ENCODE measurements at places on chromosomes 6 and 20.
A peak's percentile ranks its signal among the peaks of the same experiment; 100 is the strongest.

- peaks cover 6% of the 10 kb centered on the region for H3K36me3 ChIP-seq
- no peak overlapping the region for H3K4me3 ChIP-seq
- H3K4me1 ChIP-seq, result peaks cover 13% of the 10 kb centered on the region
- H3K27me3 ChIP-seq, result no peaks in the 10 kb centered on the region
Measured at GRCh38 chr6:87690441-87690840, 11.6 kb downstream of the AKIRIN2 start.

DNA sequence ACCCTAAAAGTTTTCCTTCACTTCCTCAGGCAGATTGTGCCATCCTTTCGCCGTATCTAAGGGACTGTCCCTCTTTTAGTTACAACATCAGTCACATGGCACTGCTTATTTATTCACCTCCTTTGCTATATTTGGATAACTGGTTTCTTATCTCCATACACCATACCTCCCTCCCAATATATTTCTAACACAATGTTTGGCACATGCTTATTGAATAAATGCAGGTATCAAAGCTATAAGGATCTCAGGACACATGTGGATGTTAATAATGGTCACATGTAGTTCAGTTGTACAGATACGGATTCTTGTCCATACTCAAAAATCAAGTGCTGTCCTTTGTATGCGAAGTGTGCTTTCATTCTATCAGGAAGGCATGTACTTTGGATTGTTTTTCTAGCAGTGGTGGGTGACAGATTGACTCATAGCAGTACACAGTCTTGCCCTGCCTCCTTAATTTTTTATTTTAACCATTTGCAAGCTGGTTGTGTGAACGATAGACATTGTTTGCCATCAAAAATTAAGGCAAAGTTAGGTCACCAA, 407.1 kb upstream of the RUNX2 start:
- H3K27ac ChIP-seq, result no peak overlapping the region
- H3K27me3 ChIP-seq, result no peaks in the 10 kb centered on the region
- no peaks in the 10 kb centered on the region for H3K36me3 ChIP-seq
- no peak for DNase-seq
- no peak overlapping the region for H3K4me3 ChIP-seq

DNA sequence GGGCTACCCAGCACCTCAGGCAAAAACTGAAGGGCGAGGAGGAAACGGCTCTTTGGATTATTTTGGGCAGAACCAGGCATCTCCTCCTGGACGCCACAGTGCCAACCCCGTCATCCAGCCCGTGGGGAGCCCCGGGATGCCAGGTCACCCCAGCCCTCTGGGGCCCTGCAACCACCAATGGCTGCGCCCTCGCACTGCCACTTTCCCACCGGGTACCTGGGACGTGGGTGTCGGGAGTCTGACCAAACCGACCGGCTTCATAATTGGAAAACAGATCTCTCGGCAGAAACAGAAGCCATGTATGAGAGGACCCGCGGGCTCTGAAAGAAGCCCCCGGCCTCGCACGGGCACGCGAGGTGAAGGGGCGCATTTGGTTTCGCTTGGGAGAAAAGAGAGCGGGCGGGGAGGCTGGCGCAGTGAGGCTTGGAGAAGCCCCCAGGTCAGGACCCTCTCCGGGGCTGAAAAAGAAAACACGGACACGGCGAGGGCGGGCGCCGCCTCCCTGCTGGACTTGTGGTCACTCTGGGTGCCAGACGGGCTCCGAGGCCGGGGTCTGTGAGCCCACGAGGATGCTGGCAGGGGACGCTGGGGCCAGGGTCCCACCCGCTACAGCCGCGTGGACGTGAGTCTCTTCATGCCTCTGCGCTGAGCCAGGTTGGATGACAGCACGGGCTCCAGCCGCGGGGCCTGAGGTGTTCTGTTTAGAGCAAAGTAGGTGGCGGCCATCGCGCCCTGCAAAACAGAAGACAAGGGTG, 29.6 kb upstream of the MPC1 start:
- no peaks in the 10 kb centered on the region for H3K4me1 ChIP-seq
- H3K27ac ChIP-seq, result no peak overlapping the region
- H3K4me3 ChIP-seq, result no peak overlapping the region
- H3K27me3 ChIP-seq, result no peaks in the 10 kb centered on the region
- H3K36me3 ChIP-seq, result peaks cover 81% of the 10 kb centered on the region
- DNase-seq, result no peak

GRCh38 chr6:128511506-128511905, 8.9 kb downstream of the PTPRK start:
- no peaks in the 10 kb centered on the region for H3K27me3 ChIP-seq
- H3K4me1 ChIP-seq, result peaks cover 63% of the 10 kb centered on the region
- peak overlapping the region; percentile 83 for H3K27ac ChIP-seq
- H3K4me3 ChIP-seq, result peak overlapping the region; percentile 28
- H3K36me3 ChIP-seq, result no peaks in the 10 kb centered on the region

DNA sequence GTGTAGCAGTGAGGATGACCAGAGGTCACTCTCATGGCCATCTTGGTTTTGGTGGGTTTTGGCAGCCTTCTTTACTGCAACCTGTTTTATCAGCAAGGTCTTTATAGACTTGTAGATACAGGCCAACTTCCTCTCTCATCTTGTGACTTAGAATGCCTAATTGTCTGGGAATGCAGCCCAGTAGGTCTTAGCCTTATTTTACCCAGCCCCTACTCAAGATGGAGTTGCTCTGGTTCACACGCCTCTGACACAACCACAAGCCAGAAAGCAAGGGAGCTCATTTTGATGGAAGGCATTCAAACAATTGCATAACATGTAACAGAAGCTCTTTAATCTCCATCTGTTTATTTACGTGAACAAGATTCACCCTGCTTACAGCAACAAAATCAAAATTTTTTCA, 492.0 kb upstream of the SULF2 start:
- no peaks in the 10 kb centered on the region for H3K4me1 ChIP-seq
- H3K36me3 ChIP-seq, result no peaks in the 10 kb centered on the region
- H3K4me3 ChIP-seq, result no peak overlapping the region
- no peak overlapping the region for H3K27ac ChIP-seq
- H3K27me3 ChIP-seq, result peaks cover 10% of the 10 kb centered on the region

GRCh38 chr6:48084201-48084600, 26.8 kb downstream of the PTCHD4 start:
- H3K4me1 ChIP-seq, result peaks cover 6% of the 10 kb centered on the region
- peaks cover 28% of the 10 kb centered on the region for H3K36me3 ChIP-seq

- peaks cover 5% of the 10 kb centered on the region for H3K4me1 ChIP-seq
- no peak overlapping the region for H3K27ac ChIP-seq
- H3K27me3 ChIP-seq, result no peaks in the 10 kb centered on the region
- no peak overlapping the region for H3K4me3 ChIP-seq
- no peaks in the 10 kb centered on the region for H3K36me3 ChIP-seq
Measured at GRCh38 chr6:72683797-72684196, 61.9 kb downstream of the KCNQ5 start.

DNA sequence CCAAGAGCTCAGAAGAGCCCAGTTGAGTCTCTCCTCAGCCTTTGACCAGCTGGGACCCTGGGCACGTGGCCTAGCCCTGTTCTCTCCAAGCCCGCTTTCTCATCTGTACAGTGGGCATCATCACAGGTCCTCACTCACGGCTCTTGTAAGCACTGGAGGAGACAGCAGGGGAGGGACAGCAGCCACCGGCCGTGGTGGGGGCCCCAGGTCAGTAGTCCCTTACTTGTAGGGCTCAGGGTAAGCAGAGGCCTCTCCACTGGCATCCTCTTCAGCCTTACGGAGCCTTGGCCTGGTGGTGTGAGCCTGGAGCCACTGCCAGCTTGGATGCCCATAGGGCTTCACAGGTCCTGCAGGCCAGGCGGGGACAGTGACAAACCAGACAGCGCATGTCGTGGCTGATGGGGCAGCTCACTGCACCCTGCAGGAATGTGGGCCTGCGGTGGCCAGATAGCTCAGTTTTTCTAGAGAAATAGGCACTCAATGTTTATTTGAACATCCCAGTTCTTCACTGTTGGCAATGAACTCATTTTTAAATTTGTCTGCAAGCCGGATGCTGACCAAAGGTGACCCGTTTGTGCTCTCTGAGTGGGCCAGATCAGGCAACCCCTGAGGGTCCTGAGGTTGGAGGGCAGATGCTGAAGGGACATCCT, 65.1 kb downstream of the ADNP start:
- DNase-seq, result no peak
- H3K4me1 ChIP-seq, result peaks cover 19% of the 10 kb centered on the region
- H3K4me3 ChIP-seq, result no peak overlapping the region

- peaks cover 5% of the 10 kb centered on the region for H3K4me1 ChIP-seq
- no peak overlapping the region for H3K4me3 ChIP-seq
- H3K27ac ChIP-seq, result no peak overlapping the region
- DNase-seq, result no peak
- peaks cover 28% of the 10 kb centered on the region for H3K36me3 ChIP-seq
Measured at GRCh38 chr6:80028589-80028988, 24.1 kb downstream of the TTK start.

GRCh38 chr20:56859039-56859800, 230.1 kb downstream of the TFAP2C start:
- H3K36me3 ChIP-seq, result peaks cover 5% of the 10 kb centered on the region
- H3K27me3 ChIP-seq, result peaks cover 39% of the 10 kb centered on the region
- H3K4me3 ChIP-seq, result no peak overlapping the region
- H3K4me1 ChIP-seq, result peaks cover 12% of the 10 kb centered on the region
- no peak for DNase-seq

DNA sequence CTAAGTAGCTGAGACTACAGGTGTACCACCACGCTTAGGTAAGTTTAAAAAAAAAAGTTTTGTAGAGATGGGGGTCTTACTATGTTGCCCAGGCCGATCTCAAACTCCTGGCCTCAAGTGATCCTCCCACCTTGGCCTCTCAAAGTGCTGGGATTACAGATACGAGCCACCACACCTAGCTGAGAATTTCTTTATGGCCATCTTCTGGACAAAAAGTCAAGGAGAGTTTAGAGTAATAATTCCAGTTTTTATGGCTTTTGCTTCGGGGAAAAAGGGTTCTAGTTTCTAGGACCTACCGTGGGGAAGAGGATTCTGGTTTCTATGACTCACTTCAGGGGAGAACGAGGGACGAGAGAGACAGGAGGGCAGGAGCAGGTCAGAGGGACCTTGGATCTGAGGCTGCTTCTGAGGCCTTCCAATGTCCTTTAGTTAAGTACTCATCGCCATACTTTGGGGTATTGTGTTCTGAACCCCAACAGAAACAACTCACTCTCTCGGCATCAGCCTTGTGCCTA, 69.3 kb upstream of the IER3 start:
- no peak overlapping the region for H3K4me3 ChIP-seq
- no peaks in the 10 kb centered on the region for H3K27me3 ChIP-seq
- DNase-seq, result peak; percentile 53
- peaks cover 35% of the 10 kb centered on the region for H3K4me1 ChIP-seq
- peak overlapping the region; percentile 92 for H3K27ac ChIP-seq

GRCh38 chr6:105274678-105275077, 94.9 kb upstream of the POPDC3 start:
- H3K4me1 ChIP-seq, result no peaks in the 10 kb centered on the region
- no peak for DNase-seq
- H3K4me3 ChIP-seq, result no peak overlapping the region

DNA sequence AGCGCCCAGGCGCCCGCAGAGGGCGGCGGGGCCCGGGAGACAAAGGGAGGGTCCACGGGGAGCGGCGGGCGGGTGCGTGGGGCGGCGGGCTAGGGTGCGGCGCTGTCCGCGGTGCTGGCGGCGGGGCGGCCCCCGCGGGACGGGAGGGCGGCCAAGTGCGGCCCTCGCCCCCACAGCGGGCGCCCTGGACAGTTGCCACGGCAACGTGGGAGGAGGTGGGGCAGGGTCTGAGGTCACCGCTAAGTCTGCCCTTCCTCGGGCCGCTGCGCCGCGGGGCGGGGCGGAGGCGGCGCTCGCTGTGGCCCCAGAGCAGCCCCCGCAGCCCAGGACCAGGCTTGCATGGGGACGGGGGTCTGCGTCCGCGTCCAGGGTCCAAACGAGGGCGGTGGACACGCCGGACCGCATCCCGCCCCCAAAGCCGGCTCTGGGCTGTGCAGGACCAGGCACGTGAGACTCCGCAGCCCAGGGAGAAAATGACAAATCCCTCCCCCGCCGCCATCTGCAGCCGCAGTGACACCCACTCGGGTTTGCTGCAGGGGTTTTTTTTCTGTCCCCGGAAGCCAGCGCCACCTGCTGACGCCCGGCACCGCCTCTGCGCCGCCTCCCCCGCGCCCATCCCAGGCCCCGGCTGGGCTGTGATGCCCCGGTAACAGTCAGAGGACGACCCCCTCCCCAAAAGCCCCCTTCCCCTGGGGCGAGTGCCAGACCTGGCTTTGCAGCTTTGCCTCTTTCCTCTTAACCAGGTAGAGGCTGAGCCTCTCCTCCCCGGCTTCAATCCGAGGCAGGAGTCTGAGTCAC, 36.8 kb downstream of the YTHDF1 start:
- peak; percentile 20 for DNase-seq
- H3K27ac ChIP-seq, result no peak overlapping the region
- no peaks in the 10 kb centered on the region for H3K4me1 ChIP-seq
- peaks cover 30% of the 10 kb centered on the region for H3K27me3 ChIP-seq
- no peak overlapping the region for H3K4me3 ChIP-seq
- H3K36me3 ChIP-seq, result peaks cover 13% of the 10 kb centered on the region

- no peaks in the 10 kb centered on the region for H3K27me3 ChIP-seq
- peak overlapping the region; percentile 70 for H3K27ac ChIP-seq
- DNase-seq, result peak; percentile 34
Measured at GRCh38 chr6:7401075-7401474, 11.5 kb downstream of the RIOK1 start.

DNA sequence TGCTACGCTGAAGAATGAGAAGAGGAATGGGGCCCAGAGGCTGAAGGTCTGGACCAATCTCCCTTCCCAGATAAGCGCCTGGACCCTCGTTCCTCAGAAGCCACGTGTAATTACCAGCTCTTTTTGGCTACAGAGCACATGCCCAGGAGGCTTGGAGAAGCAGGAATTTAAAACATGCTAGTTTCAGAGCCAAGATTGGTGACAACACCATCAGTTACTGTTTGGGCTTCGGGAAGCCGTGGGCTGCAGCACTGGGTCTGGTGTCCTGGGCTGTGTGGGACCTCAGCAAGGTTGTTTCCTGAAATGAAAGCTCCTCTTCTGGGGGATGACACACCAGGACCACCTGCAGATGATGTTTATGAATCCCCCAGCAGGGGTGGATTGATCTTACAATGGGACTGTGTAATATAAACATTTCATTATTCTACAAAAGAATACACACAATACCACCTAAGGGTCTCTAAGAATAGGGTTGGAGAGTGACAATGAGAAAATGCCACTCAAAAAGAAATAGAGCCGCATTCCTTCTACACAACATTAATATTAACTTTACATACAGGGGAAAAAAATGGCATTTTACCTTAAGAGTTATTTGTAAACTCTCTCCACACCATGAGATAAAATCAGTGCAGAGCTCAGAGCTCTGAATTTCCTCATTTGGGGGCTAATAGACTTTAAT, 207.8 kb upstream of the FOXQ1 start:
- no peaks in the 10 kb centered on the region for H3K36me3 ChIP-seq
- peaks cover 23% of the 10 kb centered on the region for H3K4me1 ChIP-seq
- no peak overlapping the region for H3K27ac ChIP-seq
- no peaks in the 10 kb centered on the region for H3K27me3 ChIP-seq
- no peak for DNase-seq

DNA sequence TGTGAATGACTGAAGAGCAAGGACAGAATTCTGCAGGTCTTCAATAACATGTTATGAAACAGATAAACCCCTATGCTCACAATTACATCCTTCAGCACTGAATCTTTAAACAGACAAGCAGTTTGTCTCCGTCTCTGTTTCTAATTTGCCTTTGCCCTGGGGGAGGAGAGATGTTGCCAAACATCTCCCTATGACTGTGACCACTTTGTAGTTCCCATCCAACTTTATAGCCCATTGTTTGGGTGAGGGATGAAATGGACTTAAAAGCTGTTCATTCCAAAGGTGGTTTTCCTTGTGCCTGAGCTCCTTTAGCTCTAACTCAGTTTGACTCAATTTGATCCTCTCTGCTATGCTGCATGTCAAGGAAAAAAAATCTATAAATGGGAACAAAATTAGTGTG, 19.5 kb upstream of the ADTRP start:
- H3K4me1 ChIP-seq, result no peaks in the 10 kb centered on the region
- no peaks in the 10 kb centered on the region for H3K27me3 ChIP-seq
- DNase-seq, result peak; percentile 22
- H3K27ac ChIP-seq, result no peak overlapping the region
